ENCODE measurements at places on chromosomes 11 and 22. TPM values are rescaled to one million over a fixed set of nuclear protein-coding genes. Genes with fewer than 3 reads are reported as not detected.

The ACAT1 gene
- total RNA-seq = 632 TPM

The TSSK2 gene
- total RNA-seq = not detected

GRCh38 chr22:33873186-33873585 lies 47.1 kb downstream of the LARGE1 start:
- H3K4me3 ChIP-seq = peak overlapping the region; percentile 34
- peak; percentile 69 for DNase-seq
- H3K36me3 ChIP-seq = no peaks in the 10 kb centered on the region
- H3K27ac ChIP-seq = peak overlapping the region; percentile 94
- no peaks in the 10 kb centered on the region for H3K27me3 ChIP-seq

- H3K27ac ChIP-seq = peak overlapping the region; percentile 98
- no peaks in the 10 kb centered on the region for H3K27me3 ChIP-seq
These were observed 15.4 kb downstream of the BAD start for GRCh38 chr11:64268893-64269539.

The FREY1 gene
- total RNA-seq = 0.82 TPM

The ANO9 gene
- 0.11 TPM for total RNA-seq

The MRGPRX4 gene
- not detected for total RNA-seq

- no peaks in the 10 kb centered on the region for H3K27me3 ChIP-seq
- DNase-seq = no peak
- no peak overlapping the region for H3K4me3 ChIP-seq
- H3K27ac ChIP-seq = no peak overlapping the region
- peaks cover 29% of the 10 kb centered on the region for H3K4me1 ChIP-seq
- H3K36me3 ChIP-seq = no peaks in the 10 kb centered on the region
These were observed 13.3 kb downstream of the TSPO start for GRCh38 chr22:43164636-43165035.

DNA sequence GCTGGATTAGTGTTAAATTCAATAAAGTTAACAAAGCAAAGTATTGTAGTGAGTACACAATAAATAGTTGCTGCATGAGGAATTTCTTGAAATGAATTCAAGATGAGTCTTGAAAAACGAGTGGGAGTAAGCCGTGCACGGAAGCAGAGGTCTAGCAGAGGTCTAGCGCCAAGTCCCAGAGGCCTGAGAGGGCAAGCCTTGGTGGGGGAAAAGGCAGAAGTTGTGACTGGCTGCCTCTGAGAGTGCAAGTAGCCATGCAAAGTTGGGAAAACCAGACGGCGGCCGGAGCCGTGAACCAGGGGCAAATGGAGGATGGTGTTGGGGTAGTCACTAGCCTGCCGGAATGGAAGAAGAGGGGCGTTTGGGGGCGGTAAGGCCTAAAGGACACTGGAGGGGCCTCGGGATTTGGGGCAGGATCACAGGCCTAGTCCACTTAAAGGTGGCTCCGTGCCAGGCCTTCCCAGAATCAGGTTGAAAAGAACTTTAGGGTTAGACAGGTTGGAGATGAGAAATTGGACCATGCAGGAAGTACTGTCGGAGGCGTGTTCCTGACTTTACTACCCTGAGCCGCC lies 379 bp upstream of the SLC3A2 start:
- no peak for DNase-seq
- H3K27ac ChIP-seq = peak overlapping the region; percentile 98
- H3K36me3 ChIP-seq = peaks cover 30% of the 10 kb centered on the region
- no peaks in the 10 kb centered on the region for H3K27me3 ChIP-seq

GRCh38 chr22:36381513-36382128 lies 6.1 kb downstream of the MYH9 start:
- DNase-seq = no peak
- H3K27ac ChIP-seq = peak overlapping the region; percentile 69
- no peaks in the 10 kb centered on the region for H3K27me3 ChIP-seq
- no peaks in the 10 kb centered on the region for H3K4me1 ChIP-seq
- H3K36me3 ChIP-seq = peaks cover 73% of the 10 kb centered on the region

GRCh38 chr22:49242480-49242879 lies 585.2 kb downstream of the BRD1 start:
- DNase-seq = peak; percentile 11
- no peak overlapping the region for H3K27ac ChIP-seq
- no peaks in the 10 kb centered on the region for H3K36me3 ChIP-seq
- no peak overlapping the region for H3K4me3 ChIP-seq

DNA sequence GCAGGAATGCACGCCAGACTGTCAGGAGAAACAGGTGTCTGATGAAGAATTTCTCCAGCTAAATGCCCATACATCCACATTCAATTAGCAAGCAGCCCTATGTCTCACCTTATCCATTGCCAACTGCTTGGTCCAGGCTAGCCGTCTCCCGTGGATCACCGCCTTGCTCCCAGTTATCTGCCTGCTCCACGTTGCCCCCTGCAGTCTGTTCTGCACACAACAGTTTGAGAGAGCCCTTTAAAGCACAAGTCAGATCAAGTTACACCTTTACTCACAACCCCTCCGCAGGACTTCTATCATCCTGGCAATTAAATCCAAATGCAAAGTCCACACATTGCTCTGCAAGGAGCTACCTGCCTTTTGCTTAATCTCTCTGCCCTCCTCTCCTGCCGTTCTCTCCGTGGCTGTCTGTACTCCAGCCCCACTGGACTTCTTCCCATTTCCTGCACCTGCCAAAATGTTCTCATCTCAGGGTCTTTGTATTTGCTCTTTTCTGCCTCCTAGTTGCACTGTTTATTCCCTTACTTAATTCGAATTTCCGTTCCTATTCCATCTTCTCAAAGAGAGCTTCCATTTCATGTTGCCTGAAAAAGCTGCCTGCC lies 185.3 kb upstream of the LARGE1 start:
- peak; percentile 61 for DNase-seq
- H3K4me1 ChIP-seq = no peaks in the 10 kb centered on the region
- no peak overlapping the region for H3K4me3 ChIP-seq
- no peak overlapping the region for H3K27ac ChIP-seq
- no peaks in the 10 kb centered on the region for H3K36me3 ChIP-seq

The ELFN2 gene
- total RNA-seq = not detected

GRCh38 chr11:65241692-65242091 lies 20.1 kb upstream of the POLA2 start:
- H3K4me1 ChIP-seq = no peaks in the 10 kb centered on the region
- no peaks in the 10 kb centered on the region for H3K27me3 ChIP-seq
- DNase-seq = no peak
- H3K36me3 ChIP-seq = no peaks in the 10 kb centered on the region
- no peak overlapping the region for H3K4me3 ChIP-seq

DNA sequence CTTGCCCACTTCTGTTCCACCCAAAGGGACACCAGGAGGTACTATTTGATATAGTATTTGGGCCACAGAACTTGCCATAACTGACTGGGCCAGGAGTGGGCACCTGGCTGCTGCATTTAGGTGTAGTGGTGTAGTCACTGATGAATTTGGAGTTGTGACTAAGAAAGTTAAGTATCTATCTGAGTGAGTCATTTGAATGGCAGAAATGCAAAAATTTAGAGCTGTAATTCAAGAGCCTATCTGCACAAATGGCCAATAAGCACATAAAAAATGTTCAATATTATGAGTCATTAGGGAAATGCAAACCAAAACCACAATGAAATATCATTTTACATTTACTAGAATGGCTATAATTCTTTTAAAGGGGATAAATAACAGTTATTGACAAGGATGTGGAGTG lies 14.7 kb downstream of the GLYATL2 start:
- DNase-seq = no peak
- no peak overlapping the region for H3K27ac ChIP-seq
- H3K27me3 ChIP-seq = no peaks in the 10 kb centered on the region
- no peaks in the 10 kb centered on the region for H3K36me3 ChIP-seq

The CSNK2A3 gene
- 0.75 TPM for total RNA-seq

The CD248 gene
- 7.6 TPM for total RNA-seq

DNA sequence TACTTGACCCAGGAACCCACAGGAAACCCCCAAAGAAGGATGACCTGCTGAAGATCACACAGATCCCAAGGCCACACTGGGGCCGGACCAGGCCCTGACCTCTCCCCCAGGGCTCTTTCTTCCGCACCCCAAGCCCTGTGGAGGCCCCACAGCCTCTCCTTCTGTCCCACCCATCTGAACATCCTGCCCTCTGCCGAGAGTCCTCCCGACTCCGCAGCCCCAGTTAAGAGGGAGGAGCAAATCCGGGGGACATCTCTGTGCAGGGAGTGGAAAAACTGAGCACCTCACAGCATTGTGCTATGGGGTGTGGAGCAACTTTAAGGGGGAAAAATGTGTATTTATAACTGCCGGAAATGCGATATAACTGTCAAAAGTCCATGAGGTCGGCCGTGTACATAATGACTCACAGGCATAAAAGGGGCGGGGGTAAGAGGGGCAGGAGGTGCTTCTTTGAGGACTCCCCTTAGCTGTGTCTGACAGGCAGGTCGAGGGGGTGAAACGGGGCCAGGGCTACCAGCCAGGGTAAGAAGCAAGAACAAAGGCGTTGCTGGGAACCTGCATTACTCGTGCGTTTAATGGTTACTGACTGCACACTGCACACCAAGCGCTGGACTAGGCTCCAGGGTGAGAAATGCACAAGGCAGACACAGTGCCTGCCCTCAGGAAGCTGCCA lies 57.2 kb downstream of the WNT11 start:
- no peaks in the 10 kb centered on the region for H3K27me3 ChIP-seq
- H3K27ac ChIP-seq = no peak overlapping the region
- H3K4me3 ChIP-seq = no peak overlapping the region
- H3K36me3 ChIP-seq = no peaks in the 10 kb centered on the region
- peaks cover 15% of the 10 kb centered on the region for H3K4me1 ChIP-seq

DNA sequence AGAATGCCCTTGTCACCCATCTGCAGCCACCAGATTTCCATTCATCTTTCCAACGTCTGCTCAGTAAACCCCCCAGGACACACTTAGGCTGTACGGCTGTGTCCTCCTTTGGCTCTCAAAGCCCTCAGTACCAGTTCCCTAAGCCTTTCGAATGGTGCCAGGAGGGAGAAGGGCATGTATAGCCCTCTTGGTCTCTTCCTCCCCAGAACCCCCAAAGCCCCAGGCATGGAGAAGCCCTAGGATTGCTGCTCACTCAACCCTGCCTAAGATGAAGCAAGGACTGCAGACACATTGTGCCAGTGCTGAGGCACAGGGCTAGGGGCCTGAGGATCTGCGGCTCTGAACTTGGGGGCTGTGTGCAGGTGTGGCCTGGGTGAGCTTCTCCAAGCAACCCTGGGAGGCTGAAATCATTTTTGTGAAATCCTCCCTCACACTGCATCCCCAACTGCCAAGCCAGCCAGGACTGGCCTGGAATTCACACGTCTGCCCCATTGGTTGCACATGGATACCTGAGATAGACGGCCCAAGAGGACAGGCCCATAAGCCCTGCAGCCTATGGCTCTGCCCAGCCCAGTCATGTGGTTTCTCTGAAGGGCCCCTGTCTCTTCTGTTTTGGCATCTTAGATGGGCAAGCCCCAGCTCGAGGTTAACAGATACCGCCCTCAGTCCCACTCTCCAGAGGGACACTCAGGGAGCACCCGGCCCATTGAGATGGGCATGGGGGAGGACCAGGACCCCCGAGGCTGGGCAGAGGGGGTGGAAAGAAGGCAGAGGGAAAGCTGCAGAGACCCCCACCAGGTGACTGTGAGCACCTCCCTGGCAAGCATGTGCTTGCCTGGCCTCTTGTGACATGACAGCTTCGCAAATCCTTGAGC lies 34.0 kb downstream of the KCNQ1OT1 start:
- H3K27ac ChIP-seq = no peak overlapping the region
- no peaks in the 10 kb centered on the region for H3K4me1 ChIP-seq
- H3K27me3 ChIP-seq = no peaks in the 10 kb centered on the region
- peak; percentile 40 for DNase-seq
- no peak overlapping the region for H3K4me3 ChIP-seq

DNA sequence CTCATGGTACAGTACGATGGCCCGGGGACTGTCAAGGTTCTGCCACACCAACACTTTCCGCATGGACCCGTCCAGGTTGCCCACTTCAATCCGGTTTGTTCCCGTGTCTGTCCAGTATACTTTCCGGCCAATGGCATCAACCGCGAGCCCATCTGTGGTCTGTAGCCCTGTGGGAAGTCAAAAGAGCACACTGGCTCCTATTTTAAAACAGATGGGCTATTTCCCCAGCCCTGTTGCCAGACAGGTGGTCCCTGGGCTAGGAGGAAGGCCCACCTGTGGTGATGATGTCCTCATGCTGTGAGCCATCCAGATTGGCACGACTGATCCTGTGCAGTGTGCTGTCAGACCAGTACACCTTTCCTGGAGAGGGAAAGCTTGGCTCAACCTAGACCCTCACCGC lies 30.4 kb upstream of the CKAP5 start:
- no peaks in the 10 kb centered on the region for H3K27me3 ChIP-seq
- no peak for DNase-seq
- H3K27ac ChIP-seq = no peak overlapping the region
- H3K36me3 ChIP-seq = peaks cover 72% of the 10 kb centered on the region
- no peaks in the 10 kb centered on the region for H3K4me1 ChIP-seq
